ENCODE measurements at places on chromosomes 3 and 15. TPM values are rescaled to one million over a fixed set of nuclear protein-coding genes. Genes with fewer than 3 reads are reported as not detected.
A peak's percentile ranks its signal among the peaks of the same experiment; 100 is the strongest.

DNA sequence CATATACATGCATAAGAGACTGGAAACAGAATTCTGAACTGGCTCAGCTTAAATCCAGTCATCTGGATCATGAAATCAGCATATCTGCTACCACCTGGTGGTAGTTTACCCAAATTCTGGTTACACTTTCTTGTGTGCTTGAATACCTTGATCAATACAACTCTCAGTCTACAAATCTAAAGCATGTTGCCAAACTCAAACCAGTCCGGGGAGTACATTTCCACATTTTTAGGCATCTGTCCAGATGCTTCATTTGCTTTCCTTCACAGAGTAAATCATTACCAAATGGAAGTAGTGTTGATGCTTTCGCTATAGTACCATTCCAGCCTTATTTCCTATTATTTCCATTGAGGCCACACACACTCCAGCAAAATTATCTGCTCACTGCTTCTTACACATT, 126.4 kb downstream of the P2RY1 start:
- no peaks in the 10 kb centered on the region for H3K27me3 ChIP-seq
- H3K4me3 ChIP-seq, result no peak overlapping the region
- DNase-seq, result peak; percentile 13
- no peaks in the 10 kb centered on the region for H3K36me3 ChIP-seq

DNA sequence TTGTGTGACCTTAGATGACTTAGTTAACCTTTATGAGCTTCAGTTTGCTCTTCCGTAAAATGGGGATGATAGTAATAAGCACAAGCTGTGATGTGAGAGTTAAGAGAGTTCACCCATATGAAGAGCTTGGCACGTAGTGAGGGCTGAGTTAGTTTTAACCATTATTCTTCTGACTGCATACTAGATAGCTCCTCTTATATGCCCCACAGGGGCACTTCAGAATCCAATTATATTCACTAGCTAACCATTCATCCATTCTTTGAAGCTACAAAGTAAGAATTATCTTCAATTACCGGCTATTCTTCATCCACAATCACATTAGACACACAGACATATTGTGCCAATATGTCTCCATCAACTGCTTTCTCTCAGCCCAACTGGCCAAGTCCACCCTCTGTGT, 159.0 kb upstream of the STT3B start:
- no peak for DNase-seq
- no peak overlapping the region for H3K27ac ChIP-seq
- H3K36me3 ChIP-seq, result no peaks in the 10 kb centered on the region

Gene QARS1
- polyA plus RNA-seq, result 291 TPM

Gene ZNF619
- polyA plus RNA-seq, result 6.1 TPM

- H3K4me3 ChIP-seq, result no peak overlapping the region
- no peaks in the 10 kb centered on the region for H3K4me1 ChIP-seq
- no peaks in the 10 kb centered on the region for H3K27me3 ChIP-seq
- no peak for DNase-seq
- no peak overlapping the region for H3K27ac ChIP-seq
- H3K36me3 ChIP-seq, result no peaks in the 10 kb centered on the region
These were observed 353.9 kb upstream of the LMCD1 start for GRCh38 chr3:8147711-8148110.

DNA sequence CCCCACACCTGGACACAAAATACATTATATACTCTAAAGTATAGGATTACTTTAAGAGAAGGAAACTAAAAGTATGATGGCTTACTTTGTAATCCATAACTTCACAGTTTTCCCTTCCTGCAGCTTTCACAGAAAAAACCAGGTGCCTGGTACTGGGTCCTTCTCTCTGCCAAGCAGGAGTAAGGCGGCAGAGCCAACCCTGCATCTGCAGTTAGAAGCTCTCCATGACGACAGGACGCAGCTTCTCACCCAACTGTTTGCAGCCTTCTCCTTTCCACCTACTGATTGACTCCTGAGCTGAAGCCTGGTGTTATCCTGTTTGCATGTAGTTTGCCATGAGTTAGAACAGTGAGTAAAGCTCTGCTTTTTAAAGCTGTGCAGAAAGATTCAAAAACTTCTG, 6.7 kb downstream of the MRAS start:
- H3K27me3 ChIP-seq, result peaks cover 9% of the 10 kb centered on the region
- no peaks in the 10 kb centered on the region for H3K36me3 ChIP-seq
- no peaks in the 10 kb centered on the region for H3K4me1 ChIP-seq
- H3K27ac ChIP-seq, result no peak overlapping the region
- H3K4me3 ChIP-seq, result no peak overlapping the region

Gene CAMP
- polyA plus RNA-seq, result 0.19 TPM

Gene HIGD2B
- not detected for polyA plus RNA-seq

DNA sequence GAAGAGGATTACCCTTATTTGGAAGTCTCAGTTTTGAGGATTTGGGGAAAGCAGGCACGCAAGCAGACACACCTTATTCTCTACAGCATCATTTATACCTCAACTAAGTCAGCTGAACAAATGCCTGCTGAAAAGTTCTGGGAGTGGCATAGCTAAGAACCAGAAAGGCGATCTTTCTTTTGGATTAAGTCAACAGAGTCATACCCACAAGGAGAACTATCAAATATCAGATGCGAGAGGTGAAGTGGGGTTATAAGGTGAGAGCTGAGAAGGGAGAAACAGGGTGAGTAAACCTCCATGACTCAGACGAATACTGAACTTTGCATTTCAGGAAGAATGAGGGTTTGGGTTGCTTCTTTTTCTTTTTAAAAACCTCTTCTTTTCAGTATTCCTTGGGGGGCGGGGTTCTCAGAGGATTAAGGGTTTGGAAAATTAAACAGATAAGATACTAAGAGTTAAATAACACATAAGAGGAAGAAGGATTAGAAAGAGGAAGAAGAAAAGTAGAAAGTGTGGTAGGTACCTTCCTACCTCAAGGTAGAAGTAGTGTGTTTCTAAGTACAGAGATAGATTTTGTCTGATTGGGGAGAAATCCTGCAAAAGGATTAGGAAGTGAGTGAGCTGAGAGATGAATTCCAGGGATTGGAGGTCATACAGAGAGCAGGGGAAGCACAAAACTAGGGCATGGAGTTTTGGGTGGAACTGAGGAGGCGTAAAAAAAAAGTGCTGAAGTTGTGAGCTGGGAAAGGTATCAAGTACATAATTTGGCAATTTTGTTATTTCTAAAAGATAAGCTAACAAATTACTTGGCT, 41.3 kb upstream of the ICE2 start:
- H3K4me1 ChIP-seq, result no peaks in the 10 kb centered on the region
- H3K27me3 ChIP-seq, result no peaks in the 10 kb centered on the region
- DNase-seq, result no peak
- H3K27ac ChIP-seq, result no peak overlapping the region
- peaks cover 4% of the 10 kb centered on the region for H3K36me3 ChIP-seq

GRCh38 chr3:110544730-110545129, 526.9 kb upstream of the NECTIN3 start:
- H3K36me3 ChIP-seq, result no peaks in the 10 kb centered on the region
- no peak for DNase-seq
- H3K4me3 ChIP-seq, result no peak overlapping the region

DNA sequence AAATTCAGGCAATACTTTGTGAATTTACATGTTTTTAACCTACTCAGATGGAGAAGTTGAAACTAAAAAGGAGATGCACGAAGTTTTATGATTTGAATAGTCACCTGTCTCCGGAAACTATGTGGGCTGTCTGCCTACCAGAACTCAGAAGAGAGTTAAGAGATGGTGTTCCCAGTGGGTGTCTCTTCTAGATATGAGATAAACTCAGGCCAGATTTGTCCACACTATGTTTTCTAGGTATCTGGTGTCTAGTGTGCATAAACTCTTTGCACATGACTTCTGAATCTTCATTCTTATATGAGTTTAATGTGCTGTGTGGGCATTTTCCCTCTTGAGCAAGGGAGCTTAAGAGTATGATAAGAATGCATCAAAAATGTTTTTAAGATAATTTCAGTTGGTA, 222.8 kb downstream of the FOXP1 start:
- H3K27ac ChIP-seq, result peak overlapping the region; percentile 47
- H3K36me3 ChIP-seq, result peaks cover 5% of the 10 kb centered on the region
- H3K4me3 ChIP-seq, result no peak overlapping the region
- no peaks in the 10 kb centered on the region for H3K27me3 ChIP-seq
- peaks cover 14% of the 10 kb centered on the region for H3K4me1 ChIP-seq
- DNase-seq, result peak; percentile 73

- no peaks in the 10 kb centered on the region for H3K36me3 ChIP-seq
- no peak overlapping the region for H3K27ac ChIP-seq
- H3K4me1 ChIP-seq, result no peaks in the 10 kb centered on the region
- H3K27me3 ChIP-seq, result peaks cover 3% of the 10 kb centered on the region
- H3K4me3 ChIP-seq, result no peak overlapping the region
- no peak for DNase-seq
These were observed 70.1 kb upstream of the GLCE start for GRCh38 chr15:69090197-69090948.

DNA sequence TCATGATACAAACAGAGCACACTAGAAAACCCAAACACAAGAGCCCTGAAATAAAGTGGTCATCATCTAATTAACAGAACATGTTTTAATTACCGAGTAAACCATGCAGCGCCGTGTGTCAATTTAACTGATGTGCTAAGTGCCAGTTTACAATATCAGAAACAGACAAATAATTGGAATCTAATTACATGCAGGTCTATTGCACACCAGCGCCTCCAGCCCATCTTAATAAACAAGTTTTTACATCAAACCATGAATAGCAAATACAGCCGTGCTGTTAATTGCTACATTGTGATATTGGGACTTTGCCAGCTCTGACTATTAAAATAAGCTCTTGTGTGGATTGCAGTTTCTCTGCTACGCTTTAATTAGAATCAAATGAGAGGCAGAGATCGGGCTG, 510.2 kb upstream of the MDFIC2 start:
- no peak overlapping the region for H3K4me3 ChIP-seq
- H3K27ac ChIP-seq, result no peak overlapping the region
- H3K27me3 ChIP-seq, result no peaks in the 10 kb centered on the region
- H3K36me3 ChIP-seq, result no peaks in the 10 kb centered on the region

- H3K27ac ChIP-seq, result peak overlapping the region; percentile 95
- H3K4me1 ChIP-seq, result peaks cover 7% of the 10 kb centered on the region
- peaks cover 4% of the 10 kb centered on the region for H3K36me3 ChIP-seq
- peak overlapping the region; percentile 76 for H3K4me3 ChIP-seq
- no peaks in the 10 kb centered on the region for H3K27me3 ChIP-seq
These were observed 783 bp downstream of the RNF168 start for GRCh38 chr3:196502775-196503195.

Gene OSTN
- polyA plus RNA-seq, result 0.12 TPM

DNA sequence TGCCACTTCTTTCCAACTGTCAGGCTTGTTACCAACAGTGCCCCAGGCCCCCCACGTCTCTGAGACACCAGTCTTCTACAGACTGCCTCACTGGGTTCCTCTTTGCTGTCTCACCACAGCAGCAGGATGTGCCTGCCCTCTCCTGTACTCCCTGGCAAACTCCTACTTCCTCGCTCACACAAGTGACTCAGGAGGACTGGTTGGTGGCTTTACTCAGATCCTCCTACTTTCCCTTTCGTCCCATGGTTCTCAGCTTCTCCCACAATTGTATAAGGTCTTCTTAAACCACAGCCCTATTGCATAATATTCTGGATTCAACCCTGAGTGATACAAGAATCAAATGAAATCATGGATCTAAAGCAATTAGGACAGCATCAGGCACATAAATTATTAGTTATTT, 246.6 kb upstream of the PROK2 start:
- H3K36me3 ChIP-seq, result no peaks in the 10 kb centered on the region
- H3K4me3 ChIP-seq, result no peak overlapping the region
- H3K27ac ChIP-seq, result no peak overlapping the region
- DNase-seq, result no peak

DNA sequence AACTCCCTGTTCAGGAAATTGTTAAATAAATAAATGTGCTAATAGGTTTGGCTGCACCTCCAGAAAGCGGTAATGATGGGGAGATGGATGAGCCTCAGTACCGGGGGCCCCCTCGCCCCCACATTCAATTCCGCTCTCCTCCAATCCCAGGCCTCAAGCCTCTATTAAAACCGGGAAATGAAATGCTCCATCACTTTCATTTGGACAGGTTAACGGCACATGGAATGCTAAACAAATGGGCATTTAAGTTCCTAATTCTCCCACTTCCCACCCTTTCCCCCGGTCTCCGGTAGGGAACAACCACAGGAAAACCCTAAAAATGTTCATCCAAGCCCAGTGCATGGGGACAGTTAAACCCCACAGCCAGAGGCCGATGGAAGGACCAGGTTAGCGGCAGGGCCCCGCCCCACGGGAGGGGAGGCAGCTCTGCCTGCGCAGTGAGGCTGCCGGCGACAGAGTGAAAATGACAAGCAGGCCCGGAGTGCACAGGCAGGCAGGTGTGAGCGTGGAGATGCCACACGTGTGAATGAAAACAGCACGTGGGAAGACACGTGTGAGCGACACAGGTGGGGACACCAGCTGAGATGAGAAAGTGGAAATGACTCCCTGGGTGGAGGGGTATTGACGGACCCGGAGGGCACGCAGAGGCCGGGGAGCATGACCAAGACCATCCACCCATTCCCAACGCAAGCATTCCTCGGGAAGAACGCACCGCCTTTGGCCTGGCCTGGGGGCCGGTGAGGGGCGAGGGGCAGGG, 28.1 kb downstream of the RNU5B-1 start:
- H3K36me3 ChIP-seq, result peaks cover 5% of the 10 kb centered on the region
- no peak for DNase-seq
- H3K4me1 ChIP-seq, result no peaks in the 10 kb centered on the region

DNA sequence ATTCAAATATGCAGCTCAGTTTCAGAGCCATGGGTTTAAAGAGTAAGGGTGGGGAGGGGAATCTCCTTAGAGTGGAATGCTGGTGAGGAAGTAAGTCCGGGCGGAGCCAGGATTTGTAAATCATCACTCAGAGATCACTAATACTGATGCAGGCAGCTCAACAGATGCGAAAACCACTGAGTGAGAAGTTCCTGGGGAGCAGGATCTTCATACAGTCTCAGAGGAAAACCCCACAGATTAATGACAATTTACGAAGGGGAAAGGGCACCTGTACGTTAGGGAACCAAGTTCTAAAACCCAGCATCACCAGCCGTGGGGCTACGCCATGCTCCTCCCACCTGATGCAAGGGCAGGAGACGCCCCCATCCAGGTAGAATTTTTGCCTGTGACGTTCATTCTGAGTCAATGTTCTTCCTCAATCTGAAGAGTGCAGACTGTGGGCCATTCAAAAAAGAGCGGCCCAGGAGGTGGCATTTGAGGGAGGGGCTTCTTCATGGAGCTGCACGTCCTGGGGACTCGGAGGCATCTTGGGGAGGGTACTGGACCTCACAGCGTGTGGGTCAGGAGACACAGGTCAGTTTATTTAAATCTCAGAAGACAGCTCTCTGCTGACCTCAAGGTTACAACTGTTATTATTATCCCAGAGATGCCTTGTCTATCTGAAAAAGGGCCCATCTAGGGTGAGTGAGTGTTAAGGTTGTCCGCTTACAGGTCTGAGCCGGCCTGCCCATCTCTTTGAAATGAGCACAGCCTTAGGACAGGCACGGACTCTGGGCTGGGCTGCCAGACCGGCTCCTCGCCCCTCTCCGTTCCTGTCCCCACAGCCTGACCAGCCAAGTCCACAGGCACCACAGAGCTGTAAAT, 228.0 kb downstream of the XXYLT1 start:
- no peaks in the 10 kb centered on the region for H3K36me3 ChIP-seq
- DNase-seq, result no peak
- H3K4me3 ChIP-seq, result no peak overlapping the region
- peaks cover 6% of the 10 kb centered on the region for H3K27me3 ChIP-seq

Gene HYAL3
- polyA plus RNA-seq, result 2.7 TPM

DNA sequence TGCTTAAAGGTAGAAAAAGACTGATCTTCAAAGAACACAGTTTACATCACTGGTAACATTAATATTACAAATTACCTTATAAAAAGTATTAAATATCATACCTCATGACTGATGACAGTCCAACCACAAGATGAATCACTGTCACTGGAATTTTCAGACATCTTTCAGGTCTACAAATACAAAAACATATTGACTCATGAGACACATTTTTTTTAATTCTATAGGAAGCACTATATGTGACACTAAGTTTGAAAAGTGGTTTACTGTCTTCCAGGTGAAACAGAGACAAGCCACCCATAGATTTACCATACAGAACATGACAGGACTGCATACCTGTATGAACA, 18.9 kb downstream of the CCPG1 start:
- DNase-seq, result no peak
- peaks cover 7% of the 10 kb centered on the region for H3K36me3 ChIP-seq
- no peak overlapping the region for H3K27ac ChIP-seq
- H3K4me3 ChIP-seq, result no peak overlapping the region
